ENCODE measurements at places on chromosomes 2 and 18. TPM values are rescaled to one million over a fixed set of nuclear protein-coding genes. Genes with fewer than 3 reads are reported as not detected.

The ALPG gene
- 0.15 TPM for total RNA-seq

The HES6 gene
- 2.7 TPM for total RNA-seq

The UPP2 gene
- total RNA-seq: not detected

The GDF7 gene
- total RNA-seq: 0.51 TPM

The ZNF804A gene
- not detected for total RNA-seq

The RAB10 gene
- total RNA-seq: 78.7 TPM

The TMEM169 gene
- 4.3 TPM for total RNA-seq

The BMP10 gene
- not detected for total RNA-seq

The RBM45 gene
- total RNA-seq: 16.8 TPM

The MITD1 gene
- total RNA-seq: 39.1 TPM

The GALNT3 gene
- total RNA-seq: 6.6 TPM

The CWC22 gene
- total RNA-seq: 24.1 TPM

The GCKR gene
- 0.23 TPM for total RNA-seq

The ALPI gene
- total RNA-seq: not detected

The PLCL1 gene
- 16.8 TPM for total RNA-seq

The GRHL1 gene
- 0.25 TPM for total RNA-seq

The DNAH6 gene
- total RNA-seq: 1.2 TPM

The CCL20 gene
- total RNA-seq: 1.8 TPM

The PAX8 gene
- total RNA-seq: 1.3 TPM

The HTR2B gene
- not detected for total RNA-seq

The STK11IP gene
- 52.8 TPM for total RNA-seq

The RPRD1A gene
- 37.0 TPM for total RNA-seq

The BOD1L2 gene
- total RNA-seq: not detected

The ZNF521 gene
- total RNA-seq: 0.51 TPM

The REEP1 gene
- 0.22 TPM for total RNA-seq

The SKA1 gene
- total RNA-seq: 1.4 TPM

The EPHA4 gene
- 47.2 TPM for total RNA-seq

The TGIF1 gene
- 40.5 TPM for total RNA-seq

The HOXD12 gene
- not detected for total RNA-seq

The MC4R gene
- total RNA-seq: not detected

The GAL3ST2 gene
- not detected for total RNA-seq

The TUBA3E gene
- not detected for total RNA-seq

The MROH2A gene
- not detected for total RNA-seq

The FN1 gene
- 7.1 TPM for total RNA-seq

The AQP12B gene
- not detected for total RNA-seq

The UGT1A1 gene
- total RNA-seq: not detected

The CD8B gene
- total RNA-seq: 206 TPM

The INHBB gene
- 0.10 TPM for total RNA-seq

The SERPINB11 gene
- total RNA-seq: not detected

The TMEM247 gene
- total RNA-seq: not detected

The COLEC12 gene
- not detected for total RNA-seq

The CDH7 gene
- not detected for total RNA-seq

The MSH6 gene
- total RNA-seq: 44.7 TPM

The SLC38A11 gene
- 0.72 TPM for total RNA-seq

The PFN4 gene
- 0.49 TPM for total RNA-seq

The NOSTRIN gene
- 0.82 TPM for total RNA-seq

The POTEJ gene
- not detected for total RNA-seq

The SP140 gene
- total RNA-seq: 49.3 TPM

The CPS1 gene
- 1.5 TPM for total RNA-seq

The NPHP1 gene
- total RNA-seq: 1.1 TPM

The RNU2-63P gene
- total RNA-seq: not detected

The GPBAR1 gene
- 1.2 TPM for total RNA-seq

The PLGLB1 gene
- 7.2 TPM for total RNA-seq

The ATOH8 gene
- total RNA-seq: not detected

The ATG9A gene
- 57.6 TPM for total RNA-seq

The HOXD3 gene
- not detected for total RNA-seq

Data from T-cell (primary cell).